ENCODE measurements at places on chromosomes 3 and 15.

GRCh38 chr3:94137377-94137776, 74.5 kb downstream of the NSUN3 start:
- no peak for DNase-seq

- DNase-seq, result no peak
Measured at GRCh38 chr3:145967043-145967442, 193.9 kb downstream of the PLOD2 start.

- DNase-seq, result peak; percentile 72
Measured at GRCh38 chr15:57559875-57560274, 31.8 kb upstream of the MYZAP start.

DNA sequence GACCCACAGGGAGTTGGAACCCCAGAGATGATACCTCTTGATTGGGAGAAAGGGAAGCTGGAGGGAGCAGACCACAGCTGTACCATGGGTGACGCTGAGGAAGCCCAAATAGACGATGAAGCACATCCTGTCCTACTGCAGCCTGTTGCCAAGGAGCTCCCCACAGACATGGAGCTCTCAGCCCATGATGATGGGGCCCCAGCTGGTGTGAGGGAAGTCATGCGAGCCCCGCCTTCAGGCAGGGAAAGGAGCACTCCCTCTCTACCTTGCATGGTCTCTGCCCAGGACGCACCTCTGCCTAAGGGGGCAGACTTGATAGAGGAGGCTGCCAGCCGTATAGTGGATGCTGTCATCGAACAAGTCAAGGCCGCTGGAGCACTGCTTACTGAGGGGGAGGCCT, 201.1 kb downstream of the AKAP13 start:
- DNase-seq, result no peak

GRCh38 chr15:25372298-25372697, 66.5 kb downstream of the UBE3A start:
- no peak for DNase-seq

DNA sequence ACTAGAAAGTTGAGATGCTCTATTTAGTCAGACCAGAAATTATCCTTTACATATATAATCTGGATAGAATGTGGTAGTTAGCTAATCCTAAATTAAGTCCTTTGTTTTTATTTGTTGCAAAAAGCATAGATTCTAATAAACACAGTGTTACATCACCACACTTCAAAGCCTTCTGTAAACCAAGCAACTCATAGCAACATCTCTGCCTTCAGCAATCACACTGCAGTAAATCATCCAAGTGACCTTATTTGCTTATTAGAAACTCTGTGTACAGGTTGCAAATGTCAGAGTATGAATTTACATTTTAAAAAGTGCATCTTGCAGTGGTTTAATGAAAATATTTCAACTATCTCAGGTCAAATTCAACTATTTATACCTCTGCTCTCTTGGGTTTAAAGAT, 242.5 kb downstream of the GBE1 start:
- no peak for DNase-seq

DNA sequence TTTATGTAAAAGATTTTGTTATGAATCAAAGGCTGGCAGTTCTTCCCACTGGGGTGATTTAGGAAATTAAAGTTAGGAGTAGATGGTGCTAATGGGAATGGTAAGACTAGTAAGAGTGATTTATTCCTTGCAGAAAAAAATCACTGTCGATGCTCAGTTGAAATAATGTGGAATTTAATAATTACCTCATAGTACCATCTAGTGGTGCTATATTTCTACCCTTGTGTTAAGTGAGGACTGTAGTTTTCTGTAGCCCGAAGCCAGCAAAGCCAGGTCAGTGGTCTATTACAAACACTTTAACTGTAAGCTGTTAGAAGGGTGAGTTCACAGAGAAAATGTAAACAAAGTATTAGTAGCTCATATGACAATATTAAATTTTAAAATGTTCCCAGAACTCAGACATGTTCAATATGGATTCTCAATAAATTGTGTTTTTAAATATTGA, 39.5 kb upstream of the GOLGA8J start:
- DNase-seq, result peak; percentile 29

DNA sequence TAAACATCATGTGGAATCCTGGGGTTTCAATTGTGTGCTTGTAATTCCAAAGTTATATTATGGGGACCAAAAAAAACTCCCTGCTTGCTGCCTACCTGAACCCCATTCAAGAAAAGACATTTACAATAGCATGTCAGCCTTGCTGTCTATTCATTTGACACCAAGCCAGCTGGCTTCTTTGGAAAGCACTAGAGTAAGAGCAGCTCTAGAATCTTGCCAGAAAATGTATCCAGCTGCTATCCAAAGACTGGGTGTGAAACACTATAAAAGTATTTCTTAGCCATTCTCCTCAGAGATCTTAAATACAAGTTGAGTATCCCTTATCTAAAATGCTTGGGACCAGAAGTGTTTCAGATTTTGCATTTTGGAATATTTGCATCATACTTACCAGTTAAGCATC, 87.4 kb downstream of the RAD18 start:
- peak; percentile 7 for DNase-seq

GRCh38 chr3:40717471-40717870, 192.7 kb downstream of the ZNF621 start:
- no peak for DNase-seq

- no peak for DNase-seq
Measured at GRCh38 chr3:150736903-150737832, 25.8 kb downstream of the SIAH2 start.

DNA sequence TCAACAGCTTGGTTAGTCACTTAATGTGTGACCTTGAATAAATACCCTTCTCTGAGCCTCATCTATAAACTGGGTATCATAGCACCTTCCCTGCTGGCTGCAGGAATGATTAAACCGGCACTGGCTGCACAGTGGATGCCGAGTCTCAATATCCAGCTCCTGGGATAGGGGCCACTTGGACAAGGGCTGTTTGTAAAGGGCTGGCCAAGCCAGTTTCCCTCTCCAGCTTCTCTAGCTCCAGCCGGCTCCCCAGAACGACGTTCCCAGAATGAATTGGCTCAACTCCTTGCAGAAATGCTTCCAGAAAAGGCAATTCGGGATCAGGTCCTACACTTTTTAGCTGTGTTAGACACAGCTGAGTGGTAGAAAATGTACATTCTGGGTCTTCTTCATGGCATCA, 58.8 kb downstream of the LSM3 start:
- no peak for DNase-seq

Data from G401 (cell line).